8988T (cell line): ENCODE measurements at places on chromosomes 5 and 9.

- DNase-seq = no peak
Observed at GRCh38 chr9:108376140-108376539, 479.6 kb downstream of the ACTL7B start.

DNA sequence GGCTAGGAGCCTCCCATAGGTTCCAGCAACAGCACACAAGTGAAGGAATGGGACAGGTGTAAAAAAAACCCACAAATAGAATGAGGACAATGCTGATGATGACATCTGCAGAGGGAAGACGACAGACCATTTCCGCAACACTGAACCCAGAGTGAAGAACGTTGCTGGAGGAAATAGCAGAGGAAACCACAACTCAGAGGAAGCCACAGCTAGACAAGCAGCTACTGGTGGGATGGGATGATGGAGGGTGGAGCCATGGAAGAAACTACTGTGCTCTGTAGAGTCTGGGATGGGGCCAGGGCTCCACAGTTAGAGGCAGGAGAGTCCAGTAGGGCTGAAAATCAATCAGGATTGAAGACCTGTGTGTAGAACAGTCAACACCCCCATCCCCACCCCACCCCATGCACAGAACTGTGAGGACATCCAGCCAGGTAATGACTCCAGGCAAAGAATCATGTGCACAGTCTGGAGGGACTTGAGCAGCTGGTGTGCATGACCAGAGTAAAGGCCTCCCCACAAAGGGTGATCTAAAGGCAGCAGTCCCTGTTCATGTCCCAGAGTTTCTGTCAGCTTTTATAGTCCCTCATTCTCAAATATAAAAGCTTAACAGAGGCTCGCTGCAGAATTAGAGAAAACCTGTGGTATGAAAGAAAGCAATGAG lies 65.2 kb upstream of the SPIN1 start:
- no peak for DNase-seq

DNA sequence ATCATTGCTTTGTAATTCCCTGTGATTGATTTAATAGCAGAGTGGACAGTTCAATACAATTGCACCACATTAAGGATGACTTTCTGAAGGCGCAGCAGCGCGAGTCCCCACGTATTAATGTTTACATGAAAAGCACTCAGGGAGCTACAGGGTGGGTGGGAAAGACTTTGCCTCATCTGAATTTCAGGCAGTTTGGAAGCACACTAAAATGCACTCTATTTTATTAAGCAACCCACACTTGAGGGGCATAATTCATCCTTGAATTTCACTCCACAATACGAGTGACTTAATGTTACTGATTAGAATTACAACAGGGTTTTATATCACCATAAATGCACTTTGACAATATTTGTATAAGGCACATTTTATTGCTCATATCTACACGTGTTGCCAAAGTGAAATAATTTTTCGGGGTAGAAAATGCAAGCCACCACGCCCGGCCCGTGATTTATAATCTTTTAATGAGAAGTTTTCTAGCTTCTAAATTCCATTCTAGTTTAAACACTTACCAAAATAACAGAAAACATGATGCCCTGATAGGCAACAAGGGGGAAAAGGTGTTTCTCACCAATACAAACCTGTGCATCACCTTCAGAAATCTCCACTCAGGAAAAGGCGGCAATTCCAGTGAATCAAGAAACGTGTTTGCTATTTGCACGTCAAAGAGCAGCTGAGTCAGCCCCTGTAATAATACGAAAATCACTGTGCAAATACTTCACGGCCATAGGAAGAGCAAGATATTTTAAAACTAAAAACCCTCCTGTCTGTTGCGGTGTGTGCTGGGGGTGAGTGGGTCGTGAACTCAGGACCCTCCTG lies 40.5 kb downstream of the IRX4 start:
- DNase-seq = no peak

DNA sequence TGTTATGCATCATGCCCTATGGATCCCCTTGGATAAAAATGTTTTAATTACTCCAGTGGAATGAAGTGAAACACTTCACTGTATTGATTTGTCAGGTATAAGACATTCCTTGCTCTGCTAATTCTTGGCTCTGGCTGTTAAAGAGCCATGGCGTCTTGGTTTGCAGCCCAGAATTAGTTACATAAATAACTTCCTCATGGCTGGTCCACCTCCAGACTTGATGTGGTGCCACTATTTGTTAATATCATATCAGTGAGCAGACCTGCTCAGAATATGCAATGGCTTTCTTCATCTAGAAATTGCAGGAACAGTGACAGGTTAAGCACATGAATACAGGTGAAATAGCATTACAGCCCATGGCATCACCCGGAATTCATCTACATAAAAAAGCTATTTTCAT lies 446.9 kb upstream of the GRIN3A start:
- DNase-seq = no peak

DNA sequence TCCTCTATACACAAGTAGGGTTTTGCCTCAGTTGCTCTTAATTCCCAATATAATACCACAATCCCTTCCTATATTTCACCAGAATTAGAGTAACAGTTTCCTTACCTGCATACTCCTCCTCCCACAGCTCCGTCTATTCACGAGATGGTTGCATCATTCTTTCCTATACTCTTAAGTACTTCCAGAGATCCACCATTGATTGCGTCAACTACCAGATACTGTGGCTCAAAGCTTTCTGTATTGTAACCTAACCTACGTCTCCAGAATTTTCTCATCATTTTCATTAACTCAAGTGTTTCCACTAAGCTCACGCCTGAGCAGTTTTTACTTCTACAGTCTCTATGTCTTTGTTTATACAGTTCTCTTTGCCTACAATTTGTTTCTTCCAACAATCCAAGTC lies 31.2 kb upstream of the MINAR2 start:
- DNase-seq = no peak

GRCh38 chr5:80463269-80463668 lies 24.6 kb upstream of the FAM151B start:
- no peak for DNase-seq

- DNase-seq = no peak
Observed at GRCh38 chr9:93379051-93379450, 72.4 kb upstream of the FAM120A start.

DNA sequence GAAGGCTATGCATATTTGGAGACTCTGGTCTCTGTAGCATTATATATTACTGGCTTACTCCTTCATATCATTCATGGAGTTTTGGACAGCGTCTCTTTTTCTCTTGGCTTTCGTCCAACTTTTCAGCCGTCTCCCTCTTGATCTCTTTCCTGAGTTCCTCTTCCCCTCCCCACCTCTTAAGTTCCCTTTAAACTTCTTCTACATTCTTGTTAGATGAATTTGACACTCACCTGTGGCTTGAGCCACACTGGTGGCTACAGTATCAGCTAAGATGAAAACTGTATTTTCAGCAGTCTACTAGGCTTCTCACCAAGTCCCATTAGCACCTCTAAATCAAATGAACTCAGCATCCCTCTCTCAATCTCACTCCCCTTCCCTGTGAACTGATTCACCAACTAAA lies 128.1 kb downstream of the STARD4 start:
- DNase-seq = no peak

GRCh38 chr9:129671065-129671464 lies 5.6 kb downstream of the PRRX2 start:
- no peak for DNase-seq

DNA sequence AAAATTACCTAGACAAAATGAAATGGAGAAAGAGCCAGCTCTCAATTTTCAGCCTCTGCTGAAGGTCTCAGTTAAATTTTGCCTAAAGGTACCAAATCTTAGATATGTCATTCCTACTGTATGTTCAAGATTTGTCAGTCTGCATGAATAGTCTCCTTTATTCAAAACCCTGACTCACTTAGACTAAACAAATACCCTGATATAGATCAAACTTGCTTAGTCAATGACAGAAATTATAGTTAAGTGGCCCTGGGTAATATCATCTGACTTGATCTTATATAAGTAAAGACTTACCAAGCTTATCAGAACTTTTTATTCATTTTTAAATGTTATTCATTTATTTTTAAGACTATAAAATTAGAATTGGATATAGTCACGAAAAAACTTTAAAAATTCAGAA lies 12.2 kb downstream of the MEGF9 start:
- DNase-seq = no peak
